ENCODE measurements at places on chromosomes 2 and 18. TPM values are rescaled to one million over a fixed set of nuclear protein-coding genes. Genes with fewer than 3 reads are reported as not detected.

HOXD4 gene
- not detected for total RNA-seq

BUB1 gene
- total RNA-seq, result 76.6 TPM

SERPINB10 gene
- total RNA-seq, result not detected

PARD6G gene
- 1.3 TPM for total RNA-seq

POMC gene
- total RNA-seq, result not detected

POTEI gene
- not detected for total RNA-seq

GRCh38 chr2:241987726-241988125, 118.2 kb downstream of the RTP5 start:
- no peak for DNase-seq

GRCh38 chr2:3626118-3626811, 31.4 kb downstream of the COLEC11 start:
- DNase-seq, result no peak

- no peak for DNase-seq
Measured at GRCh38 chr2:98658816-98659490, 50.6 kb downstream of the UNC50 start.

GRCh38 chr2:30509716-30510115, 62.7 kb downstream of the LCLAT1 start:
- no peak for DNase-seq

- no peak for DNase-seq
Measured at GRCh38 chr2:237451643-237452469, 35.2 kb upstream of the MLPH start.

GRCh38 chr2:61340242-61340641, 130.6 kb downstream of the USP34 start:
- no peak for DNase-seq

DNA sequence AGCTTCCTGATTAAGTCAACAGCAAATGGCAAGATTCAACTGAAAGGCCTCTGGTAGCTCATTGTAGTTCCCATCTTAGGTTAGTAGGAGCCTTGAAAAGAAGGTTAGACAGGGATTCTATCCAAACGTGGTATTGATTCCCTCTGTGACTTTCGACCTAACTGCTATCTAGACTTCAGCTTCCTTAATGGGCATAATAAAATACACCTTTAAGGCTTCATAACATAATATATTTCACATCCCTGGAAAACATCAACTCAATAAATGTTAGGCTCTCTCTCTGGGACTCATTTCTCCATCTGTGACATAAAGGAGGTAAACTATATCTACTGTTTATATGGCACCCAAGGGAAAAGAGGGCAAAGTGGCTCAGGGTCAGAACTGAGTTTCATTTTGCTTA, 60.9 kb downstream of the STK39 start:
- no peak for DNase-seq

- no peak for DNase-seq
Measured at GRCh38 chr2:235725016-235725489, 231.2 kb downstream of the AGAP1 start.

DNA sequence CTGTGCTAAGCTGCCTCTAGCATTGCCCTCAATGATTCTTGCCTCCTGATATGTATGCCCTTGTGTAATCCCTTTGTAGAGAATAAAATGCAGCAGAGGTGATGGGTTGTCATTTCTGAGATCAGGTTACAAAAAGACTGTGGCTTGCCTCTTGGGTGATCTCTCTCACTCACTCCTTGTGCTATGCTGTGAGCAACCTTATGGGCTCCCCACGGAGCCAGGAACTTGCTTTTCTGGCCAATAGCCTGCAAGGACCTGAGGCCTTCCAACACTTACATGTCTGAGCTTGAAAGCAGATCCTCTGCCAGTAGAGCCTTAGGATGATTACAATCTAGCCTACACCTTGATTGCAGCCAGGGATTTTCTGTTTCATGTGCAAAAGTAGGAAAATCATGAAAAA, 123.1 kb upstream of the XIRP2 start:
- DNase-seq, result no peak

- no peak for DNase-seq
Measured at GRCh38 chr2:96359310-96359709, 23.7 kb downstream of the NCAPH start.

- DNase-seq, result no peak
Measured at GRCh38 chr18:44709307-44710126, 28.8 kb downstream of the SETBP1 start.

GRCh38 chr2:235663875-235664274, 170.0 kb downstream of the AGAP1 start:
- no peak for DNase-seq

- DNase-seq, result no peak
Measured at GRCh38 chr2:213216461-213216860, 65.0 kb upstream of the IKZF2 start.

Measured in Caki2 (cell line).